A172 (cell line): ENCODE measurements at places on chromosomes 2 and 18. TPM values are rescaled to one million over a fixed set of nuclear protein-coding genes. Genes with fewer than 3 reads are reported as not detected.

The REG3A gene
- not detected in 2 replicates for total RNA-seq

DNA sequence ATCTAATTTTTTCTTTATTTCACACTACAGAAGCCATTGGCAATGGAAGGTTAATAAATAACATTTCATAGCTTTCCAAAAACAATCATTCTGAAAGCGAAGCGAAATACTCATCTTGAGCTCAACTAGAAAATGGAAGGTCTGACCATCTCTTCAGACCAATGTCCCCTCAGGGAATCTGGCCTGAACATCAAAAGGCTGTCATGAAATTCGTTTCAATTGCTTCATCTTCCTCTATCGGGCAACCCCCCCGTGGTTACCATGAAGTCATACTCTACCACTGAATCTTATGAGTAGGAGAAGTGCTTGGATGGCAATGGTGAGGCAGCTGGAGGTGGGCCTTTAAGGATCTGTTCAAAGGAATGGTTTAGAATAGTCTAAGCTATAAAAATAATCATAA is 22.9 kb upstream of the CYTIP start:
- DNase-seq, result no peak

The ADCYAP1 gene
- not detected in 2 replicates for total RNA-seq

- no peak for DNase-seq
These were observed 18.9 kb upstream of the ST3GAL5 start for GRCh38 chr2:85907671-85908157.

DNA sequence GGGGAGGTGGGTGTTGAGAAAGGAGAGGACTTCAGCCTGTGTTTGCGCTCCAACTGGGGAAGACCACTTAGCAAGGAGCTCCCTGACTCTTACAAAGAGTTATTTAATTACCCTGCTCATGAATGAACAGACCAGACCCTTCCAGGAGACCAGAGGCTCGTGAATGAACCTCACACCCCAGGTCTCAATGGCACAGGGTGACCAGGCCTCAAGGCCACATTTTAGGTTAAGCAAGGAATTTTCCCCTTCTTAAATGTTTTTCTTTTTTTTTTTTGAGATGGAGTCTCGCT is 25.3 kb downstream of the SMAD7 start:
- DNase-seq, result no peak
